ENCODE measurements at places on chromosomes 5 and 9.
A peak's percentile ranks its signal among the peaks of the same experiment; 100 is the strongest.

DNA sequence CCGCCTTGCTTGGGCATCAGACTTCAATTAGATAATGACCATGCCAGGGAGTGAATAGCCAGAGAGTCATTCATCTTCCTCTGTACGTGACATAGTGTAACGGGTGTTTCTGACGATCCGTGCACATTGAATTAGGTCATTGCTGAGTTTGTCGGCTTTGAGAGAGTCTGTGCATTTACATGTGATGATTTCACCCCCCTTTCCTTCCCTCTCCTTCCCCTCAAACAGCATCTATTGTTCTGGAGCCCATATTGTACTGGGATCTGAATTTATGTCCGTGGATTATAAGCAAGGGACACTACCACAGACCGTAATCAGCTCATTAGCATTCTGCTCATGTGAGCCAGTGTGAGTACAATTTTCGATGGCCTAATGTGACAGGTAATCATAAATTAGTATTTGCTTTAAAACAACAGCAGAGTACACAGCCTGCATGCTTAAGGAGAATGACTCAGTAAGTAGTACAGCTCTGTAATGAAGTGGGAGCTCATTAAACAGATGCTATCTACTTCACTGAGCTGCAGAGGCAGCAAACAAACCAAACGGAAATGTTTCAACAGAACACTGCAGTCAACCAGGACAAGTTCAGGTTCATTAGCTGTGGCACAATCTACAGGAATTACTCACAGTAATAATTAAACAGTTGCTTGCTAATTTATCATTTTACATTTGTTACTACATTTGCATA, 302.1 kb downstream of the CSNK1G3 start:
- DNase-seq, result no peak

DNA sequence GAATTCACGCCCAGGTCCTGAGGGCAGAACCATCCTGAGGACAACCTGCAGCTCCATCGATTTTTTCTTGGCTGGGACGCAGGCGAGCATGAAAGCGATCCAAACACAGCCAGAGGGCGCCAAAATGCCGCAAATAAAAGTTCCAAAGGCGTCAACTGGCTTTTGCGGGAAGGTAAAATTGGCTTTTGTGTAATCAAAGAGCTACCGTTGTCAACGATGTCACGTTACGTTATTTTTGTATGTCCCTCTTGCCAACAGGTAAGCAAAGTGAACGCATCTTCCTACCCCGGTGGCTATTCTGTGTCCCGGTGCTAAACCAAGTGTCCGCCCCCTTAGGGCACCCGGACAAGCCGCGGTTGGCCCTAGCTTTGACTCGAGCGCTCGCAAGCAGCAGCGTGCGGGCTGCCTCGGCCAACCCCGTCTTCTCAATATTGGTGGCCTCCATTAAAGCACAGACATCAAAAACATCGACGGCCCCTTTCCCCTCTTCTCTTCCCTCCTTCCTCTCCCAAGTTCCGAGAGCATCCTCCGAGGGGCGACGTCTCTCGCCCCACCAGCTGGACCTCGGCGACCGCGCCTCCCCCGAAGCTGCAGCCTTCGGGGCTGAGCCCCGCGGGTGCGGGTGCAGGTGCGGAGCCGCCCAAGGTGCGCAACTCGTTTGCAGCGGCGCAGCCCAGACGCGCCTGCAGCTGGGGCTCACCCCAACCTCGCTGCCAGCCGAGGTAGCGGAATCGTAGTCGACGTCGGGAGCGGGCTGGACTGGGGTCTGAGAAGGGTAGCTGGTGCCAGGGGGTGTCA, 1.1 kb upstream of the BASP1 start:
- DNase-seq, result peak; percentile 16

GRCh38 chr5:150079909-150080461, 6.4 kb downstream of the CSF1R start:
- no peak for DNase-seq

- no peak for DNase-seq
These were observed 417.7 kb downstream of the SEMA5A start for GRCh38 chr5:9128136-9128535.

DNA sequence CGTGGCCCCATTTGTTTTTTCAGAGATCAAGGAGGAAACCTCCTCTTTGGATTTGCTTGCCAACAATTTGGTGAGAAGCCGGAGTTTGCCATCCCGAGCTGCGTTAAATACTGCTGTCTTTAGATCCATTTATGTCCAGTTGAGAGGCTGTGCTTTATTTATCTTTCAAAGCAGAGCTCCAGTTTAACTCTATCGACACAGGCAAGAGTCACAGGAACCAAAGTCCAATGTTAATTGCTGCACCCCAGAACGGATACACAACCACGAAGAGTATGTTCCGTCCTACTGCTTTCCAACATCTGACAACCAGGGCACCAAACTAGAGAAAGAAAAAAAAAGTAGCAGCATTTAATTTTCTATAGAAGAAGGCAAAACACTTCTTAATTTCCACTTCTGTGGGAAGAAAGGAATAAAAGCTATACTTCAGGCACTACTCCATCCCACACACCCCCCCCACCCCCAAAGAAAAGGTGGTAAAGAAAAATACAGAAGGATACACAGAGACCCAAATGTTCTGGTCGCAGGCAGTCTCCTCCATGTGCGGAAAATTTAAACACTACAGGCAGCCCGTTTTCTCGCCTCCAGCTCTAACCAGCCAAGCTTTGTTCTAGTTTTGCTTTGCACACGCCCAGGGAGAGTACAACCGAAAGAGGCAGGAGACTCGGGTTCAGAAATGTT, 1.1 kb downstream of the FEM1C start:
- DNase-seq, result peak; percentile 5

GRCh38 chr9:79695531-79696175, 123.9 kb downstream of the TLE4 start:
- no peak for DNase-seq

DNA sequence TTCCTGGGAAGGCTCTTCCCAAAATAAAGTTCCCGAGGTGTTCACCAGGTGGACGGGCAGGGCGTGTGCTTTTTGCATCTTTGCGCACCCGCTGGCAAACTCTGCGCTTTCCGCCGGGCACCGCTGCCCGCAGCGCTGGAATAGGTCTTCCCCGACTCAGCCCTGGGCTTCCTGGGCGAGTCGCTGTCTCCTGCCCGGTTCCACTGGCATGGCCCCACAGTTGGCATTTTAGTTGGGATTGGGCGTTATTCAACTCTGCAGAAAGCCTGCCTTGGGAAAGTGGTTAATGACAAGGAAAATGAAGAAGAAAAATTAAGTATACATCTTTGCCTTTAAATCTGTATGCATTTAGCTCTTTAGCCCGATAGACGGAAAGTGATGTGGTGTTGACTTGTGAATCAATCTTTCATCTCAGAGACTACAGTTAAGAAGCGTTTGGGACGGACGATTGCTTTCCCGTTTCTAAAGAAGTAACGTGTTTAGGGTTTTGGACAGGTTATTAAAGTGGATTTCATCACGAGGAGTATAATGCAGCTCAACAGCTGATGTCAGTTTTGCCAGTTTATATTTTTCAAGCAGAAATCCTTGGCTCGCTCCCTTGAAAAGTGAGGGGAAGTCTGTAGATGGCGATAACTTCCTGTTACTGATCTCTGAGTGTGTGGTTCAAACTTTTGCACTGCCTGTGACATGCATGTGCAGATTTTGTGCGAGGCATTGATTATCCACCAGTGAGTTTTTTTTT, 946 bp downstream of the ADCY2 start:
- DNase-seq, result no peak

- no peak for DNase-seq
These were observed 45.1 kb downstream of the PCSK5 start for GRCh38 chr9:75935591-75935990.

GRCh38 chr5:175853573-175854230, 17.7 kb upstream of the CPLX2 start:
- no peak for DNase-seq

DNA sequence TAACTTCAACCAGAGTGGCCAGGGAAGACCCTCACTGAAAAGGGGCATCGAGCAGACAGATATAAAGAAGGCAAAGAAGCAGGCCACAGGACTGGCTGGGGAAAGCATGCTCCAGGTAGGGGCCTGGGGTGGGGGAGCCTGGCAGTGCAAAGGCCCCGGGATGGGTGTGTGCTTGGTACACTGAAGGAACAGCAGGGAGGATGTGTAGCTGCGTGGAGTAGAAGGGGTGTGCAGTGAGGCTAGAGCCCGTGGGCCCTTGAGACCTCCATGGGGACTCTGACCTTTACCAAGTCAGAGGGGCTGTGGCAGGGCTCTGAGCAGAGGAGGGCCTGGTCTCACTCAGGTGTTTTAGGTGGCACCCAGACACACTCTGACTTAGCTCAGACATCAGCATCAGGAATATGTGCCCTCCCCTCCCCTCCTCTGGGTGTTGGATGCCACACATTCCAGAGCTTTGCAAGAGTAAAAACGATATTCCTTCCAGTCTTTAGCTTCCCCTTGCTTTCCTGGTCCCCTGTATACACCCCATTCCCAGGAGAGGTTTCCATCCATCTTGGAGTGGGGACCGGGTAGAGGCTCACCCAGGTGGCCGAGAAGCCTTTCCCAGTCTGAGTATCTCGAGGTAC, 7.6 kb downstream of the TRIM7 start:
- no peak for DNase-seq

- no peak for DNase-seq
These were observed 306.7 kb downstream of the NFIB start for GRCh38 chr9:14007190-14007769.

DNA sequence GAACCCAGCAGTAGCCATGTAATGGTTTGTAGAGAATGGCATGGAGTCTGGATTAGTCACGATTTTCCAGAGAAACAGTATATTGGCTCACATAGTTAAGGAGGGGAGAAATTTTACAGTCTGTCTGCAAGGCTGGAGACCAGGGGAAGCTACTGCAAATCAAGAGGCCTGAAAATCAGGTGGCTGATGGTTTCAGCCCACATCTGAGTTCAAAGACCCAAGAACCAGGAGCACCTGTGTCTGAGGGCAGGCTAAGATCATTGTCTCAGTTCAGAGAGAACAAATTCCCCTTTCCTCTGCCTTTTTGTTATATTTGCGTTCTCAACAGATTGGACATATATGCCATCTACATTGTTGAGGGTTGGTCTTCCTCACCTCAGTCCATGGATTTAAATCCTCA, 207.5 kb upstream of the IRX2 start:
- no peak for DNase-seq

DNA sequence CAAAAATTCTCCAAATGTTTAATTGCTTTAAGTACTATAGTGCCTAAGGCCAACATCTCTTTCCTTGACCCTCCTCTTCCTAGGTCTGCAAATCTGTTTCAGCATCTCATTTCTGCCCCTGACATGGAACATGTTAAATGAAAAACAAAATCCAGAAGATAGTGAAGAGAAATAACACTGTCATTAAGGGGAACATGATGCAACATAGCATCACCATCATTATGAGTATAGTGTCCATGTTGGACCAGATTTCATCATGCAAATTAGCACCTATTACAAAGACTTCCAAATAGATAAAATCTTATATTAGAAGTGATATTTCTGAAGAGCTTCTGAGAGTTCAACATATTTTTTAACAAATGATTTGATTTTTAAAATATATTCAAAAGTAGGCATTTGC, 375.2 kb downstream of the PTPRD start:
- no peak for DNase-seq

GRCh38 chr9:125074976-125075375, 68.4 kb downstream of the SCAI start:
- no peak for DNase-seq

DNA sequence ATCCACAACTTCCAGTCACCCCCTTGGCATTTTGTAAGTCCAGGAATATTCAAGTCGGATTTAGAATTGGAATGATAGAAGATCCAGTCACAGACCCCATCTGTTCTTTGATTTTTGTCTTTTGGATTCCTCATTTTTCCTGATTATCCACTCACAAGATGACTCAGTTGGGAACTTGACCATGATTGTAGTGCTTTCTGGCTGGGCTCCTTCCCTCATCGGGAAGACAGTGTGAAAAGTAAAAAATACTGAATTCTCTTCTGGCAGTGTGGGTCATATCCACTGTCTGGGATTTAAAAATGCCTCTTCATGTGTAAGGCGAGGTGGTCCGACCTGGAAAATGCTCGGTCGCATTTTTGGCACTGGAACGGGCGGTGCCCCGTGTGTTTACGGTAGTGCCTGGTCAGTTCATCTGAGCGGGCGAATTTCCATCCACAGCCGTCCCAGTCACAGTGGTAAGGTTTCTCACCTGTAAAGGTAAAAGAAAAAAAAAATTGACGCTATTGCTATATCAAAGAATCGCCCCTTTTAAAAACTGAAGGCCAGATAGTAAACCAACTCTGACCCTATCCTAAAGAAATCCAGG, 4.0 kb downstream of the KLF4 start:
- DNase-seq, result no peak

DNA sequence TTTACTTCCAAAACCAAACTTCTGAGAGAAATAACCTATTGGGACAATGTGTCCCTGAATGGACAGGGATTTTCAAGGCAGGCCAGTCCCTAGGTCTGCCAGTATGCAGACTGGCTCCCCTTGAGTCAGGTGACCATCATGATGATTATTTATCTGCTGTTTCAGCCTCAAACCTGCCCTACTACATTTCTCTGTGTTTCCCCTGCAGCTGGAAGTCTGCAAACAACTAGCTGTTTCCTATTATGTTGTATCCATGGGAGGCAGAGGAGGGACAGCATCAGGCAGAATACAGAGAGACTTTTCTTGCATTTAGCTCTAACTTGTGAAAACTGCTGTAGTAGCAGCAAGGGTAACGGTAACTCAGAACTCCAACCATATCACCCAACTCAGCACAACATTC, 36.2 kb upstream of the IFNK start:
- no peak for DNase-seq

DNA sequence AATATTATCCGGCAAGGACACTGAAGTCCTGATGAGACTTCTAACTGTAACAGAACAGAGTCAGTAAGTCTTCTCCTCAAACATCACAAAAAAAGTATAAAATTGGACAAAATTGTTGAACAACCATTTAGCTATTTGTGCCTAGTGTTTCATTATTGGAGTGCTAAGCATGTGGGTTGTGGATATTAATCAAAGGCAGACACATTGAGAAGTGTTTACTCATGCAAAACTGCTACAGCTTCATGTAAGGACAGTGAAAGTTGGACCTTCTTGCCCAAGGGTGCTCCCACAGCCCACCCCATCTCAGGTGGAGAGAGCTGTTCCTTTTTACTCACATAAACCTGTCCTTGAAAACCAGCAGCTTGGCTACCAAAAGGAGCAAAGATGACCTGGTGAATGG, 355.1 kb upstream of the DAB2 start:
- no peak for DNase-seq

DNA sequence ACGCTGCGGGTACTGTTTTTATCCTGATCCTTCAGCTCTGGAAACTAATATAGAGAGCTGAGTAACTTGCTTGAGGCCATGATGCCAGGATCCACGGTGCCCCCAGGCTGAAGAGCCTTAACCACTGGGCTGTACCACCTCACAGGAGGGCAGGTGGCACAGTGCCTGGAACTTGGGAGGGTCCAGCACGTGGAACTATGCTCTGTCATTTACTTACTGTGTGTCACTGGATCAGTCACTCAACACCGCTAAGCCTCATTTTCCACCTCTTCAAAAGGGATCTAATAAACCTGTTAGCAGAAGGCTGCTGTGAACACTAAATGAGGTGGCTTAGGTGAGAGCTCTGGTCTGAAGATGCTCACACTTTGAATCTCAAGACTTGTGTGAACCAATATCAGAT, 29.6 kb downstream of the KCNIP1 start:
- no peak for DNase-seq

GRCh38 chr5:145158730-145159129, 676.4 kb downstream of the PRELID2 start:
- DNase-seq, result no peak

GRCh38 chr5:55597014-55597981, 62.5 kb upstream of the PLPP1 start:
- no peak for DNase-seq
